ENCODE measurements at places on chromosomes 1 and 21. TPM values are rescaled to one million over a fixed set of nuclear protein-coding genes. Genes with fewer than 3 reads are reported as not detected.

The MYBPHL gene
- not detected for total RNA-seq

The S100A9 gene
- not detected for total RNA-seq

The PLD5 gene
- total RNA-seq, result 0.52 TPM

The DESI2 gene
- total RNA-seq, result 47.3 TPM

The PLEKHA6 gene
- total RNA-seq, result 3.7 TPM

The FCGR2B gene
- not detected for total RNA-seq
